ENCODE measurements at places on chromosomes 16 and 17. TPM values are rescaled to one million over a fixed set of nuclear protein-coding genes. Genes with fewer than 3 reads are reported as not detected.

The LDAF1 gene
- 64.5 TPM for total RNA-seq

The WSCD1 gene
- total RNA-seq: 3.3 TPM

The SECTM1 gene
- total RNA-seq: 11.7 TPM

The ST6GALNAC2 gene
- total RNA-seq: 28.0 TPM

The GPT2 gene
- 17.8 TPM for total RNA-seq

The PLD2 gene
- 24.5 TPM for total RNA-seq

The RHBDL3 gene
- 1.6 TPM for total RNA-seq

The TXNDC17 gene
- 25.2 TPM for total RNA-seq

The CFAP97D1 gene
- total RNA-seq: not detected

The KRTAP4-1 gene
- total RNA-seq: 3.6 TPM

The WFDC1 gene
- 5.8 TPM for total RNA-seq

The KRTAP3-2 gene
- 2.3 TPM for total RNA-seq

The TVP23A gene
- total RNA-seq: 1.2 TPM

The HAS3 gene
- 9.9 TPM for total RNA-seq

The DNAAF8 gene
- 0.59 TPM for total RNA-seq

The CDC6 gene
- total RNA-seq: 7.1 TPM

The DBNDD1 gene
- 0.79 TPM for total RNA-seq

The CHST4 gene
- not detected for total RNA-seq

The FAM83G gene
- total RNA-seq: 24.2 TPM

The CCL17 gene
- 0.49 TPM for total RNA-seq

The KRT33A gene
- 22.0 TPM for total RNA-seq

The P2RX1 gene
- 2.6 TPM for total RNA-seq

Measured in skin of body (tissue), 3 donors.